NCI-H1092 treated with DMSO at 0.1 percent for 48 hours (cell line): ENCODE measurements at places on chromosomes 2 and 18.

- DNase-seq = no peak
These were observed 189.2 kb downstream of the NCKAP5 start for GRCh38 chr2:133378928-133379549.

DNA sequence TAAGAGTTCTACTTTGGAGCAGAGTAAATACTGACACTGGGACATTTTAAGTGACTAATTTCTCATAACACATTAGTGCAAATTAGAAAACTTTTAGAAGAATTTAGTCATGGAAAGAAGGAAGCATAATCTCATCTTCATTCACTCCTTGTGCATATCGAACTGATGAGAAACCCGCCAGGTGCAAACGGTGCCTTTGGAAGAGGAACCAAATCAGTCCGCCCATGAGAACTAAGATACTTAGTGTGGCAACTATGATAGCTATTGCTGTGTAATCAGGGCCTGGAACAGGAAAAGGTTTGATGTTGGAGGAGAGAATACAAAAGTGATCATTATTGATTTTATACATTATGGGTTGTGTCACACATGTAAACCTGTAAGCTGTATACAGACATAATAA lies 6.9 kb upstream of the CD302 start:
- DNase-seq = no peak

- no peak for DNase-seq
These were observed 160.6 kb upstream of the RMP24 start for GRCh38 chr18:35811896-35812295.

DNA sequence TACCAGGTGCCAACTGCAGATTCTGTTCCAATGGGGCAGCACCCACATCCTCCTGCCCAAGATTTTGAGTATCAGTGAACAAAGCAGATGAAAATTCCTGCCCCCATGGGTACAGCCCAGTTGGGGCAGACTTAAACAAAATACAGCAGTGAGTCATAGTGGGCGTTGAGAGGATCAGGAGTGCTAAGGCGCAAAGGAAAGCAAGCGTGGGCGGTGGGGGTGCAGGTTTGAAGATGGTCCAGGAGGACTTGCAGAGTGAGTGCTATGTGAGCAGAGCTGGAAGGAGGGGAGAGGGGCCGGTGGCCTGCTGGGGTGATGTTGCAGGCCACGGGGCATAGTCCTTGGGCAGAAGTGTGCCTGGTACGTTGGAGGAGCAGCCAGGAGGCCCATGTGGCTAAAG lies 24.7 kb downstream of the STEAP3 start:
- DNase-seq = no peak

DNA sequence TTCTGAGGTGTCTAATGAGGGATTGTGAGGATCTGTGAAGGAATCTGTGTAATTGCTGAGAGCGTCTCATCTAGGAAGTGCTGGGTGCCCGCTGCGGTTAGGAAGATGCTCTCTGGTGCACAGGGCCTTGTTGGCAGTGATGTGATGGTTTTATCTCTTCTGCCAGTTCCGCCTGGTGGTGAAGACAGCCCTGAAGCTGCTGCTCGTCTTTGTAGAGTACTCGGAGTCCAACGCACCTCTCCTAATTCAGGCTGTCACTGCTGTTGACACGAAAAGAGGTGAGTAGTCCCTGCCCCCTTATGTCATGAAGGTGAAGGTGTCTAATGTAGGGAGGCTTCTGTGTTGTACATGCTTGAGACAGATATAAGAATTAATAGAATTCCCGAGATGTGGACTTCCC lies 234.2 kb downstream of the TPGS2 start:
- DNase-seq = no peak

DNA sequence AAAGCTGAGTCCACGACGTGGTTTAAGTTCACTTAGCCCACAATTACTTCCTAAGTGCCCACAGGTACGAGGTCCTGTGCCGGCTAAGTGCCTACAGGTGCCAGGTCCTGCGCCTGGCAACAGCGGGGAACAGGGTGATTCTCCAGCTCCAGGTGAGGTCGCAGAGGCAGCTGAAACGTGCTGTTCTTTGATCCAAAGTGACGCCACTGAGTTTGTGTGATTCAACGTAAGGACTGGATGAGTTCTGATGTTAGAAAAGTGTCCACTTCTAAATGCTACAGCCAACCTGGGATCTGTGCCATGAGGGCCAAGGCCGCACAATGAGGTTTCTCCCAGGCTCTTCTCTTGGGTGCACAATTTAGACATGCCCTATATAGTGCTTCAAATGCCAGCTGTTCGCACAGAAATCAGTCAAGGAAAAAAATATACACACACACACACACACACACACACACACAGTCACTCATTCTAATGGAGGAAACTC lies 57.5 kb downstream of the NDUFA10 start:
- DNase-seq = no peak

- DNase-seq = no peak
These were observed 318 bp upstream of the CDC42EP3 start for GRCh38 chr2:37671816-37672103.

DNA sequence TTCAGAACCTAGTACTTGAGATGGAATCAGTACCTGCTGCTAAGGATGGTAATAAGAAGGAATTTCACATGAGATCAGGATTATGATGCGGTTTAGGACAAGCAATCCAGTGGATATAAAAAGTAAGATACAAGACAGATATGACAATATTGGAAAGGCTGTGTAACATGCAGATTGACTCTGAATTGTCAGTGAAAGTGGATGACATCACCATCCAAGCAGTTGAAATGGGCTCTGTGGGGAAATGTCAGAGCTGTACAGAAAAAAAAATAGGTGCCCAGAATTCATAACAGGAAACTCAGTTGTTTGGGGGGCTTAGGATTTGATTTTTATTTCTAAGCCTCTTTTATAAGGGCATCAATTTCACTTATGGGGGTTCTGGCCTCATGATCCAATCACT lies 438.3 kb downstream of the SPAG16 start:
- DNase-seq = no peak

GRCh38 chr2:149716687-149717086 lies 129.1 kb upstream of the MMADHC start:
- DNase-seq = no peak

DNA sequence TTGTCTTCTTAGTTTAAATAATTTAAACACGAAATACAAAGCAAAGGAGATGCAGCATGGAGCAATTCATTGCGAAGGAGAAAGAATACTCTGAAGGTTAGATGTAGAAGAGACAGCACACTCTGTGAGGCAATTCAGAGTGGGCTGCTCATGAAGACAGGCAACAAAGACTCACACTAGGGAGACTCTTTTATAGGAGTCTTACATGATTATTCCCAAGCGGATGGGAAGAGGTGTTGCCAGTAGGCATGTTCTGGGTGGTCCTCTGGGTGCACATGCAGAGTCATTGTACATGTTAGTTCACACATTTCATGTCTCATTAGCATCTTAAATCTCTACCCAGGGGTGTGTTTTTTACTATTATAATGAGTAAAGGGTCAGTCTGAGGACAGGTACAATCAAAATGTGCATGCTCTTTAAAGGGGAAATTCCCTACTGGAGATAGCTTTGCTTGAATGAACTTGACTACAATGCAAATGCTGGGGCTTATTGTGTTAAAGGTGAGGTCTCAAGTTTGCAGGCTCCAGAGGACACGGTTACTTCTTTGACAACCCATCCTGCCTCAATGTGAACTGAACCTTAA lies 275.5 kb downstream of the CDH19 start:
- no peak for DNase-seq
